ENCODE measurements at places on chromosomes 5 and 9.

- DNase-seq: no peak
Measured at GRCh38 chr9:130453487-130453886, 8.7 kb downstream of the ASS1 start.

GRCh38 chr5:102713682-102714231 lies 41.3 kb upstream of the PAM start:
- no peak for DNase-seq

GRCh38 chr5:143372187-143372829 lies 31.2 kb downstream of the NR3C1 start:
- no peak for DNase-seq

- no peak for DNase-seq
Measured at GRCh38 chr9:133570691-133571080, 36.2 kb downstream of the ADAMTSL2 start.

DNA sequence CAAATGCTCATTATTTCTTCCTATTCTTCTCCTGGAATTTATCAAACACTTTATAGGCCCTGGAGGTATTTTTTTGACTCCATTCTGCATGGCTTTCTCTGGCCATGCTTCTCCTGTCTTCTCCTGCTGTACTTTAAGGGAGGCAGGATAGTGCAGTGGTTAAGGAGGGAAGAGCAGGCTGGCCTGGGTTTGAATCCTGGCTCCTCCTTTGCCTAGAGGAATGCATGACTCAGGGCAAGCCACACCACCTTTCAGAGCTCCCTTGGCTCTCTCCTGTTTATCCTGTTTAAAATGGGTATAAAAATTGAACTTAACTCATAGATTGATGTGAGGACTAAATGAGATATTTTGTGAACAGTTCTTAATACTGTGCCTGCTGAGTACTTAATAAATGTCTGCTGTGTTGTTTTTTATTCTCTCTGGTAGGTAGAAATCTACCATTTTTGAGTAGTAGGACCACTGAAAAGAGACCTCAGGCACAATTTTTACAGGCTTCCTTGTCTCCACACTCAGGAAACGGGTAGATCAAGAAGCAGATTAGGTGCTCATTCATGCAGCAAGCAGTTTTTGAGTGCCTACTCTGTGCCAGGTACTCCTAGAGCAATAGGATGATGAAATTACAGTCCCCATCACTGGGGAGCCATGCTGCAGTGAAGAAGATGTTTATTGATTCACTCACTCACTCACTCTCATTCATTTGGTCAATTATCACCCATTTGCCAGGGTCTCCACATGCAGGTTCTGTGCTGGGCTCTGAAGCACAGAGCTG lies 32.7 kb upstream of the ARAP3 start:
- no peak for DNase-seq

- peak; percentile 14 for DNase-seq
Measured at GRCh38 chr5:173581408-173582215, 34.8 kb downstream of the BOD1 start.

DNA sequence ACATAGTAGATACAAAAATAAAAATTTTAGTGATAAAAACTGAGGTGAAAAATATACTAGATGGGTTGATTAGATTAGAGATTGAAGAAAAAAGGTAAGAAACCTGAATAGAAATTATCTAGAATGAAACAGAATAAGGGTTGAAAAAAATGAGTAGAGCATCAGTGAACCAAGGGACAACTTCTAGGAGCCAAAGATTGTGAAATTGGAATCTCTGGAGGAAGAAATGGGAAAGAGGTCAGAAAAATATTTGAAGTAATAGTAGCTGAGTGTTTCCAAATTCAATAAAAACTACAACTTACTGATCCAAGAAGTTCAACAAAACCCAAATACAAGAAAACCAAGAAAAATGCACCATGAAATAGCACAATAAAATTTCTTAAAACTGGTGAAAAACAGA lies 116.6 kb upstream of the STARD4 start:
- no peak for DNase-seq

DNA sequence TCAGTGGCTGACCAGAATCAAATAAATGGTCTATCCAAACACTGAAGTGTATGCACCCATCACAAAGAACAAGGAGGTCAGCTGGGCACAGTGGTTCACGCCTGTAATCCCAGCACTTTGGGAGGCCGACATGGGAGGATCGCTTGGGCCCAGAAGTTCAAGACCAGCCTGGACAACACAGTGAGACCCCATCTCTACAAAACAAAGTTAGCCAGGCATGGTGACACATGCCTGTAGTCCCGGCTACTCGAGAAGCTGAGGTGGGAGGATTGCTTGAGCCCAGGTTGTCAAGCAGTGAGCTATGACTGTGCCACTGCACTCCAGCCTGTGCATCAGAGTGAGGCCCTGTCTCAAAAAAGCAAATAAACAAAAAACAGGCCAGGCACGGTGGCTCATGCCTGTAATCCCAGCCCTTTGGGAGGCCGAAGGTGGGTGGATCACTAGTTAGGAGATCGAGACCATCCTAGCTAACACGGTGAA lies 40.5 kb downstream of the SEMA4D start:
- DNase-seq: no peak

GRCh38 chr9:36550135-36550534 lies 22.6 kb upstream of the MELK start:
- DNase-seq: no peak

GRCh38 chr5:40678460-40679147 lies 1.1 kb upstream of the PTGER4 start:
- DNase-seq: no peak

DNA sequence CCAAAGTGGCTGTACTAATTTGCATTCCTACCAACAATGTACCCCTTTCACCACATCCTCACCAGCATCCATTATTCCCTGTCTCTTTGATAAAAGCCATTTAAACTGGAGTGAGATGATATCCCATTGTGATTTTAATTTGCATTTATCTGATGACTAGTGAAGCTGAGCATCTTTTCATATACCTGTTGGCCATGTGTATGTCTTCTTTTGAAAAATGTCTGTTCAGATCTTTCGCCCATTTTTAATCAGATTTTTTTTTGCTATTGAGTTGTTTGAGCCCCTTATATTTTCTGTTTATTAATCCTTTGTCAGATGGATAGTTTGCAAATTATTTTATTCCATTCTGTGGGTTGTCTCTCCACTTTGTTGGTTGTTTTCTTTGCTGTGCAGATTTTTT lies 121.0 kb upstream of the LRRTM2 start:
- DNase-seq: no peak

GRCh38 chr9:130053504-130054324 lies at the start of gene GPR107:
Gene GPR107 (plus strand): TSS chr9:130053906. CDS start chr9:130053933, 27 bp downstream.
- no peak for DNase-seq

- DNase-seq: no peak
Measured at GRCh38 chr5:173602423-173602822, 14.0 kb downstream of the BOD1 start.

DNA sequence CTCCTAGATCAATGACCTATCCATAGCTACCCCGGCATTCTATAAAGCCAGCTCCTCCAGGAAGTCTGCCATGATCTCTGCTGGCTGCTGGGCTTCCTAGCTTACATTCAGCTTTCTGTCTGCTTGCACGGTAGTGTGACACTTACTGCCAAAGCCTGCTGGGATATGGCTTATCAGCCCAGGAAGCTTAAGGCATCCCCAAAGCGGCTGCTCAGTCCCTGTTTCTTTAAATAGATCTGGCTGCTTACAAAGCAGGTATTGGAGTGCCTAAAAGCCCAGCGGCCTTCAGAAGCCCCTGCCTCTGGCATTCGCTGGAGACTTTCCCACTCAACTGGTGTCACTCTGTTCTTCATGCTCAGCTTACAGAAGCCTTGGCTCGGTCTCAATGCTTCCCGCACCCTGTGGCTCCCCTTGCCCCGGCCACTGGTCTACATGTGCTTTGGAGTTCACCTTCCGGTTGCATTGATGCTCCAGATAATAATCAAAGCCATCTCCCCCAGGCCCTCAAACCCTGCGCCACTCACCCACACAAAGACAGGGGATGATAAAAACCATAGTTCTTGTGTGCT lies 31.3 kb upstream of the STRBP start:
- DNase-seq: no peak

DNA sequence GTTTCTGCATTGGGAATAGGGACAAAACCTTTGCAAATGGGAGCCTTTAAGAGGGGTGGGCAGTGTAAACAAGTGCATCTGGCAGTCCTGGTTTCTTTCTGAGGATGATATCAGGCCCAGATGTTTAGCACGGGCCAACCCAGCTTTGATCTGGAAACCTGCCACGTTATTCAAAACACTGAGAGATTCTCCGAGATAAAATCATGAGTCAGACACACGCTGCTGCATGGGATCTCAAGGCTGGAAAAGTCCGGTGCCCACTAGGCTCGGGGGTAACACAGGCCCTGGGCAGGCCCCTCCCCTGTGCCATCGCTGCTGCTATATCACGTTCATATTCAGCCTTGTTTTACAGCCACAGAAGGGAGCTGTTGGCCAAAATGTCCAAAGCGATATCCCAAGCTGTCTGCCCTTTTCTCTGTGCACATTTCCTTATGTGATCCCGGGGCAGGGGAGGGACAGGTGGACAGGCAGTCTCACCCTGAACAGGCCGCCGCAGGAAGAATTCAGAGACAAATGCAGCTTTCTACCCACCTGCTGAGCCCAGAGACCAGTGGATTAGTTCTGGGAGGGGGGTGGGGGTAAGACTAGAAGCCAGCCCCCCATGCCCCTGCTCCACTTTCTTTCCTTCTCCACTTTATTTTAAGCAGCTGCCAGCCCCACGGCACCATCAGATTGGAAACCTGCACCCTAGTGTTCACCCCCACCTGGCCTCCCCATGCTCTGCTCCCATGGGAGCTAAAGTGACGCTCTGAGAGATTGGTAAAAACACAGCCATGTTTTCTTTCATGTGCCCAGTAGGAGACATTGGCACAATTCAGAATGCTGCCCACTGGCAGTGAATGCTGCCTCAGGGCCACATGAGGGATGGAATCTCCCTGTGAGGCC lies 63.1 kb downstream of the TMOD1 start:
- DNase-seq: no peak

GRCh38 chr5:8907168-8907868 lies 638.6 kb downstream of the SEMA5A start:
- DNase-seq: no peak

GRCh38 chr9:26520141-26520540 lies 372.5 kb downstream of the CAAP1 start:
- DNase-seq: no peak

DNA sequence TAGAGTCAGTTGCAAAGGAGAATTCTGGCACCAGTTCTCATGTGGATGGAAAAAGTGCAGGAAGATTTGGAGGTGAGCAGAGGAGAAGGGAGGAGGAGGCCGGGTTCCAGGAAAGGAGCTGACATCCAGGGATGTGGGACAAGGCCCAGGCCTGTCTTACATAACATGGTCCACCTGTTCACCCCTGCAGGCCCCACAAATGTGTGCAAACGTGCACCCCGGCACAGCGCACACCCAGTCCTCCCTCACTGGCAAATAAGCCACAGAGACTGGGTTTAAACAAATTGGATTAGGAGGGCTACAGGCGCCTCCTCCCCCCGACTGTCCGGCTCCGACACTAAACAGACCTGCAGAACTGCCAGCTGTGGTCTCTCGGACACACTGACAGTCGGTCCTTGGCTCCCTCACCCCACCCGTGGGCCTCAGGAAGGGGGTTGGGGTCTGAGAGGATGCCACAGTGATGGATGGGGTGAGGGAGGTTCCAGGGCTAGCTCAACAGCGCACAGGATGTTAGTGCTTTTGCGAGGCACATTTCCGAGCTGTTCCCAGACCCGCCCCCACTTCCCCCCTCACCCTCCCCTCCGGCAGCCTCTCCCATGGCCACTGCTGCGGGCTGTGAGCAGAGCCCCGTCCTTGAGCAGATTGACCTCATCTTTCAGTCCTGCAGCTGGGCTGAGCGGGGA lies 43.4 kb upstream of the IL17B start:
- DNase-seq: no peak

DNA sequence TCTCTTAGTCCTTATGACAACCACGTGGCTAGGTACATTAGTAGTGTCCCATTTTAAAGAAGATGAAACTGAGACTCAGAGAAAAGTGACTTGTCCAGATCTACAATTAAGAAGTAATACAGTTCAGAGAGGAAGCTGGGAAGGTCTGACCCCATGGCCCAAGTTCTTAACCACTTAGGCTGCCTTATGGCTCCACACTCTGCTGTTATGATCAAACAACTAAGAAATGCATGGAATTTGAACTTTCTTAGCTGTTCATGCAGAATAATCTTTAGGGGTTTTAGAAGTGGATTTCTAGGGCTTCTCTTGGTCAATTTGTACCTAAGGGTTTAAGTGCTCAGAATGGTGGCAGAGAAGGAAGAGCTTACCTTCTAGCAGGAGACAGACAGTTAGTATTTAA lies 128.0 kb upstream of the MSX2 start:
- DNase-seq: no peak

GRCh38 chr5:81842795-81843398 lies 92.0 kb upstream of the SSBP2 start:
- DNase-seq: no peak

DNA sequence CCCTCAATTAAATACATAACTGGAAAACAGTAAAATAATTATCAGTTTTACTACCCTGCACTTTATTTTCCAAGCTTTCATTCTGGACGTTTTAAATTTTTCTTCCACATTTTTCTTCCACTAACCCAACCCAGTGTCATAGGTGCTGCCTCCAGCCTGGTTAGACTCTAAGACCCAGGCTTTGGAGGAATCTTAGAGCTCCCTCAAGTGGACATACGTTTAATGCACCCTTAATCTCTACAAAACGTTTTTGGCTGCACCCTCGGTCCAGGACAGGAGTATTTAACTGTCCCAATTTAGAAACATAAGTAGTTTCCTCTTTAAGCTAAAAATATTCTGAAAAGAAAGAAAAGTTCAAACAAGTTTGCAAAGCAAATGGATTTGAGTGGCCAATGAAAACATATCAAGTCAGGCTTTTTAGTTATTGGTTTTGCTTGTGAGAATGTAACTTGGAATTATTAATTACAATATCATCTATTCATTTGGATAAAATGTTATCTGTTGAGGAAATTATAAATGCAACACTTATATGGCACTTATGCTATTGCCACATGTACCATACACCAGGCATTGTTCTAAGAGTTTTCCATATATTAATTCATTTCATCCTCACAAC lies 38.9 kb downstream of the CDH6 start:
- no peak for DNase-seq

DNA sequence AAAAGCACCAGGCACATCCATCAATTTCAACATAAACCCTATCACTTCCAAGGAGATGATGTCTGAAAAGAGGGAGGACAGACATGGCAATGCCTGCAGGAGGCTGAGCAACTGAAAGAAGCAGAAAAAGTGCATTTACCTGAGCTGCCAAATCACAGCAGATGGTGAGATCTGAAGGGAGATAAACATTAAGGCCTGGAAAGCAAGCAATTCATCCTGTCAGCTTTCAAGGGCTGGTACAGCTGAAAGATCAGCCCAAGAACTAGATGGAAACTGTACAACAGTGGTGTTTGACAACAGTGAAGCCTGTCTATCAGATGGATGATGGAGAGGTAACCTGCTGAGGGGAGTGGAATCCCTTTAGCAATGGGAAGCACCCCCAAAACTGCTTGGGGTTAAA lies 433.2 kb upstream of the ZNF608 start:
- no peak for DNase-seq

GRCh38 chr5:10469253-10470050 lies 27.8 kb downstream of the ROPN1L start:
- no peak for DNase-seq

DNA sequence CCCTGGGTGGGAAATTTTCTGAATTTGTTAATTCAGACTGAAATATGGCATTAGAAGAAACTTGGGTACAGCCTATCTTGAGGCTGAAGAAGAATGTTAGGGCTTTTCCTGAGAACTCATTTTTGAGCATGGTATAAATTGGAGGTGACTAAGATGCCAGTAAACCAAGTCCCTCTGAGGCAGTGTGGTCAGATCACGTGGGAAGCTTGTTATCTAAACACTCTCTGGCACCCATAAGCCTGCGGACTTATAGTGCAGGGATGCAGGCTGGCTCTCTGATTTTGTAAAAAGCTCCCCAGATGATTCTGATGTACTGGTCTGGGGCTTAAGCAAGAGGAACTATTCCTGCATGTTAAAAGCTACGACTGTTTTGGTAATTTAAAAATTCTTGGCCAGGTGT lies 34.3 kb downstream of the MTMR12 start:
- DNase-seq: no peak

Data from stimulated activated CD4-positive, alpha-beta T cell treated with anti-CD3 and anti-CD28 coated beads, TNF-alpha, amount 100 ng/mL, for 1 hour (primary cell).